NCI-H1694 (cell line): ENCODE measurements at places on chromosomes 2 and 18.

DNA sequence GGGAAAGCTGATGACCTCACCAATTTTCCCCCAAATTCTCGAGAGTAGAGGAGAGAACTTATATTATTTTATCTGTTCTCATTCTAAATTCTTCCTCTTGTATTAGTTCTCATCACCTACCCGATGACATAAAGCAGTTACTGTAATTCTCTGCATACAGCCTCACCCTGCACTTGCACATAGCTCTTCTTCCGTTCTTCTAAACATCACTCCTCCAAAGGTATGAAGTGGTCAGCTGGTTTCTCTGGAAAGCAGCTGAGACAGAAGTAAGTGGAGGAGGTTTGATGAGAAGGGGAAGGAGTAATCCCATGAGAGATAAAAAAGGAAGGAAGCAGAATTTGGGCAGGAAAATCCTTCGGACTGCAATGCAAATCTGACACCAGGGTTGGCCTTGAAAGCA is 39.0 kb downstream of the FBXO48 start:
- no peak for DNase-seq

- no peak for DNase-seq
Observed at GRCh38 chr18:22701795-22702194, 231.3 kb upstream of the RBBP8 start.

GRCh38 chr2:106664669-106665068 is 177.5 kb downstream of the CD8B2 start:
- DNase-seq: no peak

DNA sequence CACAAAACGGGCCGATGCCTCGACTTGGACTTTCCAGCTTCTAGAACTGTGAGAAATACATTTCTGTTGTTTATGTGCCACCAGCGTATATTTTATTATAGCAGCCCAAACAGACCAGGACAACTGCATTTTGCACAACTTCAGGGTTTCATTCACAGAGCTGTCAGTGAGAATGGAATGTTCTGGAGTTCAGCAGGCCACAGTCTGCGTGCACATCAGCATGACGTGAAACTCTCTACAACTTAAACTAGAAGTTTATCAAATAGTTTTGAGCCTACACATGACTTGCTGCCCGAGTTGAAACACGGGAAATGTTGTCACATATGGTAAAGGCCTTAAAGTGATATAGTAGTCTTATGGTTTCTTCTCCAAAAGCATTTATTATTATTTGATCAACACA is 3.9 kb upstream of the TRIB2 start:
- DNase-seq: no peak

DNA sequence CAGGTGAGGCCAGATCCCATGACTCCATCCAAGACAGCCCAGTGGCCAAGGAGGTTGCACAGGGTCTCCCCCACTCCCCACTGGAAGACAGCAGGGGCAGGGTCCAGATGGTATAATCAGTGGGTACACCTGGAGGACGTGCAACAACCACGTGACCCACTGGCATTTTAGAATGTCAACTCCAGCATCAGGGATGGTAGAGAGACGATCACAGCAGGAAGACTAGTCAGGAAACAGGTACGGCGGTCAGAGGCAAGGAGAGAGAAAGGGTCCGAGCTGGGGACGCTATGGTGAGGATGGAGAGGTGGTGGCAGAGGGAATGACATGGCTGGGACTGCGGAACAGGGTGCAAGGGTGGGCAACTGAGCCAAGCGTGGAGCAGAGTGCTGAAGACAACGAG is 23.0 kb downstream of the SERTAD2 start:
- no peak for DNase-seq

DNA sequence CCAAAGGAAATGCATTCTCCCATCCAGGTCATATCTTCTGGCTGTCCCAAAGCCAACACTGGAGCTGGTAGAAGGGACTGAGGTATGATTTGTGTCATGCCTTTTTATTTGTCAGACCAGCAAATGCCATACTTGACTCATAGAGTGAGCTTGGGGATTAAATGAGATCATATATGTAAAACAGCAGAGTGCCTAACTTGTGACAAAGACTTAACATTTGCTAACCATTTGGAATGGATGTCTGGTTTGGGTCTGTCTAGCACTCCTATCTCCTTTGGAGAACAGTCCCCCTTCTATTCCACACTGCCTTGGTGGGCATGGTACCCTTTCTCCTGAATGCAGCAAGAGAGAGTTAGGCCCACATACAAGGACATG is 128.5 kb upstream of the LGALSL start:
- DNase-seq: no peak

GRCh38 chr2:30865243-30865642 is 58.0 kb upstream of the CAPN13 start:
- DNase-seq: no peak

DNA sequence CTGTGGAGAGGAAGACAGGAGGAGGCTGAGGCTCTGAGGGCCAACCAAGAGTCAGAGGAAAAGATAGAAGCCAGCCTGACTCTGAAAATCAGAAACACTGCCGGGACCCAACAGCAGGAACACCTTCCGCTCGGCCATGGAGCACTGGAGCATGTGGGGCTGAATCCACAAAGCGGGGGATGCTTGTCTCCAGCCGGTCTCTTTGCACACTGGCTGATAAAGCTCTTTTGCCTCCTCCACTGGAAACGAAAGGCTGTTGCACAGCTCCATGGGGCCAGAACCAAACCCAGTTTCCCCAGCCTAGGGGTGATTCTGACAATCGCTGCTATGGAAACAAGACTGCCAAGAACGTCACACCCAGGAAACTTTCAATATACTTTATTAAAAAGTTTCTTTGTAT is 90.3 kb downstream of the COL6A3 start:
- no peak for DNase-seq

GRCh38 chr18:37511721-37512298 is 53.8 kb downstream of the CELF4 start:
- no peak for DNase-seq

DNA sequence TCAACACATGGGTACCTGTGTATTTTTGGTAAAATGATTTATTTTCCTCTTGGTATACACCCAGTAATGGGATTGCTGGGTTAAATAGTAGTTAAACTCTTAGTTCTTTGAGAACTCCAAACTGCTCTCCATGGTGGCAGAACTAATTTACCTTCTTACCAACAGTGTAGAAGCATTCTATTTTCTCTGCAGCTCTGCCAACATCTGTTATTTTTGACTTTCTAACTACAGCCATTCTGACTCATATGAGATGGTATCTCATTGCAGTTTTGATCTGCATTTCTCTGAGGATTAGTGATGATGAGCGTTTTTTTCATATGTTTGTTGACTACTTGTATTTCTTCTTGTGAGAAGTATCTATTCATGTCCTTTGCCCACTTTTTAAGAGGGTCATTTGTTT is 180.6 kb downstream of the FSIP2 start:
- no peak for DNase-seq

GRCh38 chr2:24761866-24762265 is 31.3 kb downstream of the PTRHD1 start:
- DNase-seq: no peak
